ENCODE measurements at places on chromosomes 13 and 19.

- no peak for DNase-seq
These were observed 29.8 kb downstream of the DPF1 start for GRCh38 chr19:38194061-38194701.

GRCh38 chr13:95352486-95352885, 51.2 kb upstream of the ABCC4 start:
- no peak for DNase-seq

GRCh38 chr19:3344608-3345598, 21.5 kb upstream of the NFIC start:
- no peak for DNase-seq

GRCh38 chr13:75415694-75416093, 66.3 kb downstream of the TBC1D4 start:
- no peak for DNase-seq

- no peak for DNase-seq
These were observed 3.8 kb downstream of the RNF126 start for GRCh38 chr19:658916-659839.

GRCh38 chr13:114109641-114110041, 22.8 kb downstream of the RASA3 start:
- DNase-seq: no peak

- peak; percentile 47 for DNase-seq
These were observed 72.4 kb downstream of the STK24 start for GRCh38 chr13:98504371-98504963.

- no peak for DNase-seq
These were observed 64.2 kb downstream of the CRYL1 start for GRCh38 chr13:20461481-20461859.

DNA sequence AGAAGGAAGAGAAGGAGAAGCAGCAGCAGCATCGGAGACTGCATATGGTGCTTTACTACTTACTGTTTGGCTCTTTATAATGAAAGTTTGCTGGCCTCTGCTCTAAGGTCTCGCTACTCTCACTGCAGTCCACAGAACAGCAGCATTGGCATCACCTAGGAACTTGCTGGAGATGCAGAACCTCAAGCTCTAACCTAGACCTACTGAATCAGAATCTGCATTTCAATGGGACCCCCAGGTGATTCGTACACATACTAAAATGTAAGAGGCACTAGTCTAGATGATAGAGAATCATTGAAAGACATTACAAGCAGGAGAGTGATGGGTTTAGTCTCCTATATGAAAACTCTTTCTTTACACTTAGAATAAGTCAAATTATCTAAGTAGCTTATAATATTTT, 270.6 kb downstream of the KLF5 start:
- DNase-seq: no peak

DNA sequence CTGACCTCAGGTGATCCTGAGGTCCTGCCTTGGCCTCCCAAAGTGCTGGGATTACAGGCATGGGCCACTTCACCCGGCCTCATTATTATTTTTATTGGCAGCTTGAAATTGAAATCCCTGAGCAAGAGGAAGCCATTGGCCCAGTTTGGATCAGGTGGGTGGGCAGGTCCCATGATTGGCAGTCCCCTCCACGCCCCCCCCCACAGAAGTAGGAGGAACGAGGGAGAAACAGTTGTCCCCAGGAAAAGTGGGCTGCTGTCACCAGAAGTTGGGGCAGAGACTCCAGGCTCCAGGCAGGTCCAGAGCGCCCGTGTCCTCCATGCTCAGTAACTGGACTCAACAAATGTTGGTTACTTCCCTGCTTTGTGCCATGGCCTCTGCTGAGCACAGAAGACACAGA, 70.4 kb downstream of the SIPA1L3 start:
- no peak for DNase-seq

GRCh38 chr19:1084024-1084868, 10.9 kb downstream of the POLR2E start:
- no peak for DNase-seq

DNA sequence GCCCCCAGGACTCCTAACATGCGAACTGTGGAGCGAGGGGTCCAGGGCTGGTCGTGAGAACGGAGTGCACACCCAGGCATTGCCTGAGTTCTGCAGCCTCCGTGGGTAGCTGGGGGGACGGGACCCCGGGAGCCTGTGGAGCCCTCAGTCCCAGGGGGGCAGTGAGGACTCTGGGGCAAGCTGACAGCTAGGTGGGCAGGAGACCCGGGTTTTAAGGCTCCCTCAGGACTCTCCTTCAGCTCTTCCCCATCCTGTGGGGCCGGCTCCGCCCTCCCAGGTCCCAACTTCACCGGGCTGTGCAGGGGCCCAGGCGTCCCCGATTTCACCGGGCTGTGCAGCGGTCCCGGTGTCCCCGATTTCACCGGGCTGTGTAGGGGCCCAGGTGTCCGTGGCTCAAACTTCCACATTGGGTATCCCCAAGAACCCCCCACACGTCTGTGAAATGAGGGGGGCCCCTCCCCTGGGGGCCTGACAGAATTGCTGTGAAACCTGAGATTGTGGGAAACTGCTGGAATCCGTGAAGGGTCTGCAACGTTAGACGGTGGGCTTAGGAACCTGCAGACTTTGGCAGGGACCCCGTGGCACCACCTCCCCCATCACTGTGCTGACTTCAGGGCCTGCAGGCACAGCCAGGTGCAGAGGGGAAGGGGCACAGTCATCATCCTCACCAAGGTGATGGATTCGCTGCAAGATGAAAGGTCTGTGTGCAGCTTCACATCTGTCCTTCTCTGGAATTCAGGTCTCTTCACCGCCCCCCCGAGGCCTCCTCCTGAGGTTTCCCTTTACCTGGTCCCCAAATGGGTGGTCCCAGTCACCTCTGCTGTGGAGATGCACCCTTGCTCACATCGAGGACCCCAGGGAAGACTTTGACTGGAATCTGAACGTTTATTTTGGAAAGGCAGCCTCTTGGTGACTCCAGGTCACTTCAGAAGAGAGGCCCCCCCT, 73.2 kb upstream of the MCF2L start:
- no peak for DNase-seq

- DNase-seq: no peak
These were observed 24.7 kb downstream of the FRY start for GRCh38 chr13:32056316-32056715.

DNA sequence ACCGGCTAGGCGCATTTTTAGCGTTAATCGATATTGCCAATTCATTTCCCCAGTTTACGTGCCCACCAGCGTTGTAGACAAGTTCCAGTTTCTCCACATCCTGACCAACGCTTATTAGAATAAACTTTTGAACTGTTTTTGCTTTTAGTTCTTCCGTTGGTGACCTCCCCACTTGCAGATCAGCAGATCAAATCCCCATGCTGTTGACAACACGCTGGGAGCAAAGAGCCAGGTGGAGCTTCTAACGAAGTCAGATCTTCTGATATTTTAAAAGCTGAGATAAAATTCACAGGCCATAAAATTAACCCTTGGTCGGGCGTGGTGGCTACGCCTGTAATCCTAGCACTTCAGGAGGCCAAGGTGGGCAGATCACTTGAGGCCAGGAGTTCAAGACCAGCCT, 21.2 kb downstream of the RCN3 start:
- DNase-seq: no peak

GRCh38 chr19:10036601-10037071, 23.4 kb downstream of the RDH8 start:
- no peak for DNase-seq

GRCh38 chr13:70714993-70715392, 606.7 kb upstream of the KLHL1 start:
- no peak for DNase-seq

- no peak for DNase-seq
These were observed 34.6 kb downstream of the NFIX start for GRCh38 chr19:13029893-13030292.

- DNase-seq: no peak
These were observed 63.7 kb downstream of the CRYL1 start for GRCh38 chr13:20461860-20462532.

DNA sequence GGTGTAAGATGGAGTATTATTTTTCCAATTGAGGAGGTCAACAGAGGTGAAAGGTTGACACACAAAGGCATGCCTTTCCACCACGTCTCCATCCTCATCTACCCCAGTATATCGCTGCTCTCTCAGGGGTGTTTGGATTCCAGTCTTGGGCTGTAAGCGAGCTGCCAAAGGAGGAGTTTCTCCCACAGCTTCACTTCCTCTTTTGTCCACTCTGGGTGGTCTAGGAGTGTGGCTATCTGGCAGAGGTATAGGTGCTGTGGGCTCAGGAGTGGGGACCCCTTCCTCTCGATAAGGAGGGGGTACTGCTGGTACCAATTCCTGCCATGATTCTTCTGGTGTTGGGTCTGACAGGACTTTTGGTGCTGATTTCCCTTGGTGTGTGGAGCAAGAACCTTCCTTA, 39.4 kb downstream of the ZNF846 start:
- no peak for DNase-seq

- no peak for DNase-seq
These were observed 500 bp upstream of the IFI30 start for GRCh38 chr19:18173054-18173571.

DNA sequence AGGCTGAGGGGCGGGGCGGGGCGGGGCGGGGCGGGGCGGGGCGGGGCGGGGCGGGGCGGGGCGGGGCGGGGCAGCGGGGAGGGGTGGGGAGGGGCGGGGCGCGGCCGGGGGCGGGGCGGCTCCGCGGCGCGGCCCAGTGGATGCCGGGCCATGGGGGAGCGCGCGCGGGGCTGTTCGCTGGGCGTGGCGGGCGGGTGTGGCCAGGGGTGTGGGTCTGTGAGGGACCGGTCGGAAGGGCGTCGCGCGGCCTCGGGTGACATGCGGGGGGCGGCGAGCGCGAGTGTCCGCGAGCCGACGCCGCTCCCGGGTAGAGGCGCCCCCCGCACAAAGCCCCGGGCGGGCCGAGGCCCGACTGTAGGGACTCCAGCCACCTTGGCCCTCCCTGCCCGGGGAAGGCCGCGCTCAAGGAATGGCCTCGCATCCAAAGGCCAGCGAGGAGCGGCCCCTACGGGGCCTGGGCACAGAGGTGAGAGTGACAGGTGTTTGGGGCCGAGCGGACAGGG, at the start of gene ZFP28:
ZFP28 (plus strand) TSS at position 188 of the 503 bp plus-strand sequence; CDS start at position 259, 71 bp downstream.
- peak; percentile 64 for DNase-seq

GRCh38 chr19:34985249-34986022, 14.7 kb upstream of the GRAMD1A start:
- DNase-seq: no peak

DNA sequence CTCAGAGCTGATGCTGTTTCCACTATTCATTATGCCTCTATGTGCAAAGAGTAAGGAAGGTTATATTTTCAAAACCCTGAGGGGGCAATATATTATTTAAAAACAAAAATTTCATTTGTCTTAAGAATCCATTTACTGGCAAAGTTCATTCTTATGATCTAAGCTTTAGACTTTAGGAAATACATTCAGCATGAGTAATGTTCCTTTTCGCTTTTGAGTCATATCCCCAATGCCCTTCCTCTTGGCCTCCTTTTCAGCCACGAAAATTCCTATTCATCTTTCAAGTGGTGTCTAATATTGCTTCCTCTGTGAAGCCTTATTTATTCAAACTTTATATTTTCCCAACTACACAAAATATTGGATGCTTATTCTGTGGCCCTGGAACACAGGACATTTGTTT, 1317.0 kb downstream of the PCDH9 start:
- no peak for DNase-seq

DNA sequence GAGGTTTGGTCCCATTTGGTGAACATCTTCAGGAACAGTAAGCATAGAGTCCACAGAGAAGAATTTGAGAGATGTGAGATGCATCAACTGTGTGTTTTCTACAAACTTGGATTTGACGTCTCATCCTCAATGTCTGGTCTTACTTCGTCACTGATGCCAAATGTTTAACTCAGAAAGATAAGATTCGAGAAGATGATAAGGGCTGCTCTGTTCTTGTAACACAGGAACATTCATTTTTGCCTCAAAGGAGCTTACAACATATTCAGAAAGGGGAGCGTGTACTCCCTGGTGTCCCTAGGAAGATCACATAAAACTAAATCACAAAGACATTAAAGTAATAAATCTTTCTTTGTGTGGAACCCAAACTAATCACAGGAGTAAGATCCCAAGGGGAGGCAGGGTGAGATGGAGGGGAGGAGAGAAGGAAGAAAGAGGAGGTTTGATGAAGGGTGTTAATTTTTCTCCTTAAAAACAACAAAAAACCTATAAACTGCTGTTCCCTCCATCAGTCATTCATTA, 247.7 kb upstream of the IRS2 start:
- no peak for DNase-seq

DNA sequence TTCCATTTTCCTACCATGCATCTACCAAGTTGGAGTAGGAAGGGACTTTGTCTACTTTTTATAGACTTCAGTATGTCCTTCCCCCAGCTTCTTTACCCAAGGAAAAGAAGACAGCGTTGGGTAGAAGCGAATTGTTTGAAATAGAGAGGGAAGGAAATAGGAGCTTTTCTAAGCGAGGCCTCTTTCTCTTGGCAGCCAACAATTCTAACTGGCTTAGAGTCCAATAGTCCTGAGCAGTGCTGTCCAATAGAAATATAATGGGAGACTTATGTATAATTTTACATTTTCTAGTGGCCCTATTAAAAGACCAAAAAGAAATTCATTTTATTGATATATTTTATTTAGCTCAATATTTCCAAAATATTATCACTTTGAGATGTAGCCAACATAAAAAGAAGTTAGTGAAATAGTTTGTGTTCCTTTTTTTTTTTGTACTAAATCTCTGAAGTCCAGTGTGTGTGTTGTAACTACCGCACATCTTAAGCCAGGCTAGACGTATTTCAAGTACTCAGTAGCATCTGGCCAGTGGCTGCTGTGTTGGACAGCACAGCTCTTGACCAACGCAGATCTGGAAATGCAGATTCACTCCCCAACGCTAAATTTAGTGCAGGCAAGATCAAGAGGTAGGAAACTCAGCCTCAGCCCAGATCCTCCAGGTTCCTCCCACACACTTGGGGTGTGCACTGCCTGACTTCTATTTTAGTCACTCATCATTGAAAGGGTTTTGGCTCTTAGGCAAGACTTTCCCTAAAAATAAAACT, 179.2 kb downstream of the SHISA2 start:
- no peak for DNase-seq

GRCh38 chr13:89279374-89279773, 1608.2 kb downstream of the SLITRK5 start:
- no peak for DNase-seq

- no peak for DNase-seq
These were observed 5.9 kb downstream of the GAMT start for GRCh38 chr19:1395194-1396018.

DNA sequence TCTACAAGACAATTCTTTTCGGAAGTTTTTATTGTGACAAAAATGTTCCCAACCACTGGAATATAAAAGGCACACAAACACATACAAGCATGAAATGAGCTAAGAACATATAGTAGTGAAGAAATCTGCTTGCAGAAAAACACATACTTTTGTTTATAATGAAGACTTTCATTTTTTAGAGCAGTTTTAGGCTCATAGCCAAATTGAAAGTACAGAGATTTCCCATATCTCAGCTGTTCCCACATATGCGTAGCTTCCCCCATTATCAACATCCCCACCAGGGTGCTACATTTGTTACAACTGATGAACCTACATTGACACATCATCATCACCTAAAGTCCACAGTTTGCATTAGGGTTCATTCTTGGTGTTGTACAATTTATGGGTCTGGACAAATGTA, 249.4 kb downstream of the KCTD12 start:
- no peak for DNase-seq

- no peak for DNase-seq
These were observed 251.3 kb upstream of the ATXN8OS start for GRCh38 chr13:69856331-69856730.

GRCh38 chr13:51525567-51526167, 58.6 kb upstream of the WDFY2 start:
- no peak for DNase-seq

GRCh38 chr13:27644302-27644701, 22.6 kb downstream of the POLR1D start:
- DNase-seq: no peak

- DNase-seq: no peak
These were observed 258.6 kb downstream of the EFNB2 start for GRCh38 chr13:106276876-106277275.

GRCh38 chr13:78102121-78102677, 183.6 kb upstream of the EDNRB start:
- DNase-seq: no peak
